ENCODE measurements at places on chromosomes 4 and X. TPM values are rescaled to one million over a fixed set of nuclear protein-coding genes. Genes with fewer than 3 reads are reported as not detected.

Gene MAGEB2
- polyA plus RNA-seq: not detected

Gene CPE
- 852 TPM for polyA plus RNA-seq

Gene NEUROG2
- not detected for polyA plus RNA-seq

Gene KIF4A
- polyA plus RNA-seq: 0.07 TPM

Gene RWDD4
- polyA plus RNA-seq: 14.8 TPM

Gene NUDT10
- polyA plus RNA-seq: 11.0 TPM
